Midbrain (tissue), 1 donor: ENCODE measurements at places on chromosomes 1 and 21.
A peak's percentile ranks its signal among the peaks of the same experiment; 100 is the strongest.

- no peak for DNase-seq
Measured at GRCh38 chr1:62728963-62729362, 40.8 kb upstream of the DOCK7 start.

DNA sequence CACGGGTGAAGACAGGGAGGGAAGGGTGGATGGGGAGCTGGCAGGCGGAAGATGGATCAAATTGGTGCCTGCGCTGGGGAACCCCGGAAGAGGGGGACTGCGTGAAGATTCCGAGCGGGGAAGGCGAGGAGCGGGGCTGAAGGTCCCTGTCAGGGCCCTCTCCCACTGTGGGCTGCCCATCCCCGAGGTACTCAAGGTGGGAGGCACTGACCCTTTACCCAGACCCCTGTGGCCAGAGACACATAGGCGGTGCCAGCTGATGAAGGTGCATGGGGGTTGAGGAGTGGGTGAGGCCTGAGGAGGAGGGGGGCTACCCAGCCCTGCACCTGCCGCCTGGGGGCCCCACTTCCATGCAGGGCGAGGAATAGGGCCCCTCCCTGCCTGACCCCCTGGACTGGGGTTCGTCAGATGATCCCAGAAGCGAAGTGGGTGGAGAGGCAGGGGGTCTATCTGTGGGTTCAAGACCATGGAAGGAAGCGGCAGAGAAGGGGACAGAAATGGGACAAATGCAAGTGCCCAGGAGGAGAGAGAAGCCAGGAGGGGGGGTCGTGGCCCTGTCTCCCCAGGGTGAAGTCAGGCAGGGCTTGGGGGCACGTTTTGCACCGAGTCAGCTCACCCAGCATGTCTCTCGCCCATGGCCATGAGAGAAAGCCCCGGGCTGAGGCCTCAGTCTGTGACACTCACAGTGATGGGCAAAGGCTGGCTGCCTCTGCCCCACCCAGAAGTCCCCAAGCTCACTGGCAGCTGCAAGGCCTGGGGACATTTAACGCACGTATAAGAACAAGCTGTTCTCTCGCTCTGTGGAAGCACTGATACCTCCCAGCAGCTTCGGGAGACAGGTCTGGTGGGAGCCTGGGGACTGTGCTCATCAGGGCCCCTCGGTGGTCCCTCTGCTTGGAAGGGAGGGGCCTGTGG lies 7.0 kb upstream of the MMEL1 start:
- no peak for DNase-seq

DNA sequence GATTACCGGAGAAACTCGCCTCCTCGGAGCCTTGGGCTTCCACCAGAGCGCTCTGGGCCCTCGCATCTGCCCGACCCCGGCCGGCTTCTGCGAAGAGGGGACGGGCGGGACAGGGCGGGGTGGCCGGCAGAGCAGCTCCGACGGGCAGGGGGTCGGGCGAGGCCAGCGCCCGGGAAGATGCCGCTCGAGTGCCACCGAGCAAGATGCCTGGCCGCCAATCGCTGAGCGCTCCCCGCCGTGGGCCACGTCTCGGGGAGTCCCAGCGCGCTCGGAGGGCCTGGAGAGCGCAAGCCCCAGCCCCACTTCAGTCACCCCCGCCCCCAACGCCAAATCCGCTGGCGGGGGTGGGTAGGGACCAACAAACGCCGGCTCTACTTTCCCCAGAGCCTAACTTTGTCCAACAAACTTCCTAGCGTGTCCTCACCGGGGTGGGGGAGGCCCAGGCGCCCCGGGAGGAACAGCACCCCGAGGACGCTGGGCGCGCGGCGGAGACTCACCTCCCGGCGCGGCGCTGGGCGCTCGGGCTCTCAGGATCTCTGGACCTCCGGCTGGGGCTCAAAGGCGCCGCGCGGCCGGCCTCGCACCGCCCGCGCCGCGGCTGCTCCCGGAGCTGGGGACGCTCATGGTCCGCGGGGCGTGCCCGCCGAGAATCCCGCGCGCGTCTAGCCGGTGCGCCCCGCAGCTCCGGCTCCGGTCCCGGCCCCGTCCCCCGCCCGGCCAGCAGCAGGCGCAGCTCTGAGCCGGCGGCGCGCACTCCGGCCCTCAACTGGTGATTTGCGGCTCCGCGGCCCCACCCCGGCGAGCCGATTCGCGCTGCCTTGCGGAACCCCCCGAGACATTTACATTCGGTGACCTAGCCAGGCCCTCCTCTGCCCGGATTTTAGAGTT lies at the start of gene BCAR3:
TSS of gene BCAR3 (minus strand) at position 737 of the 888 bp plus-strand sequence. CDS start 6,907 bp downstream, outside the sequence.
- DNase-seq: peak; percentile 62

- peak; percentile 64 for DNase-seq
Measured at GRCh38 chr1:64933296-64934070, 32.9 kb downstream of the JAK1 start.

DNA sequence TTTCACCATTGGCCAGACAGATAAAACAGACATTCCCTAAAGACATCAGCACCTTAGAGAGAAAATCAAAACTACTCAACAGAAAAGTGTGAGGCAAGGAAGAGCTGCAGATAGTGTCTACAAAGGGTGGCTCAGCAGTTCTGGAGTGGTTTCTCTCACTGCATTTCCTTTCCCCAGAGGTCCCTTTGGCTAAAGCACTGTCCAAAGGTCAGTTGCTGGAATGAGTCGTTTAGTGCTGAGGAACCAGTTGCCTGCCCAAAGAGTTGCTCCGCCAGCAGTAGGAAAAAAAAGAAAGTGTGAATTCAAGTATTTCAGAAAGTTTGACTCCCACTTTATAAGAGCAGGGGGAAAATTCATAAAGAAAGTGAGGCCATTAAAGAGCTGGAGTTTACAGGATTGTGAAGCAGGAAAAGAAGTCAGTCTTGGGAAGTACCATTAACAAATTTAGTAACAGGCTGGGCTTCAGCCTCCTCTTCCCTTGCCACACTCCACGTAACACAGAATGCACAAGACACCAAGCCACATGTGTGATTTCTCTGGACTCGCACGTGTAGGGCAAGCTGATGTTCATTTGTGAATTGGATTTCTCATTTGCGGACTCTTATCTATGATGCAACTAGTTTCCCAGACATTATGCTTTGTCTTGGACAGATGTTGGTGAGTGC lies 122.2 kb downstream of the RUNX1 start:
- no peak for DNase-seq

GRCh38 chr1:184836934-184837895 lies 82.6 kb upstream of the EDEM3 start:
- DNase-seq: no peak

- DNase-seq: no peak
Measured at GRCh38 chr1:18776777-18777176, 82.7 kb downstream of the TAS1R2 start.

GRCh38 chr21:36889401-36889800 lies 77.1 kb downstream of the HLCS start:
- no peak for DNase-seq
